Stimulated activated CD8-positive, alpha-beta memory T cell treated with anti-CD3 and anti-CD28 coated beads, Interleukin-4, amount 100 ng/mL, for 4 hours (primary cell): ENCODE measurements at places on chromosomes 16 and 17.

GRCh38 chr17:33811004-33811760, 443.9 kb upstream of the CCL2 start:
- no peak for DNase-seq

DNA sequence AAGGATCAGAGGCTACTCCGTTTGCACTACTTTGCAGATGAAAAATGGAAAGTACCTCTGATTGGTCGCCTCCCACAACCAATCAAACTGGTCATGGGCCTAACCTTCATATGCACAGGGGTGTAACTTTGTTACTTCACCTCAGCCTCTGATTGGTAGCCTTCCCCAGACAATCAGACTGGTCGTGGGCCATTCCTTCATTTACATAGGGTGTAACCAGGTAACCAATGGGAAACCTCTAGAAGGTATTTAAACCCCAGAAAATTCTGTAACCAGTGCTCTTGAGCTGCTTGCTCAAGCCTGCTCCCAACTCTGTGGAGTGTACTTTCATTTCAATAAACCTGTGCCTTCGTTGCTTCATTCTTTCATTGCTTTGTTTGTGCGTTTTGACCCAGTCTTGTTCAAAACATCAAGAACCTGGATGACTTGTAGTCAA, 39.2 kb upstream of the USP22 start:
- no peak for DNase-seq

GRCh38 chr17:6894206-6894528, 62.6 kb upstream of the TEKT1 start:
- DNase-seq = no peak

DNA sequence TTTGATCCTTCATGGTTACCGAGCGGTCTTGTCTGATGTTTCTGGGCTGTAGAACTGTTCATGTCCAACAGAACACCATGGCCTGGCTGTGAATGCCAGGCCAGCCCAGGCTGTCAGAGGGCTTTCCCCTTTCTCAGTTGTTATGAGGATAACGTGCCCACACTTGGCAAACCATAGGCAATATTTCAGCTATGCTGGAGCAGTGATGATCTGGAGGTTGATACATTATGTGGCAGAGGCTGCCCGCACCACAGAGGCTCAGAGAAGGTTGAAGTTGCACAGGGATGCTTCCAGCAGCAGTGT, 92.9 kb downstream of the C16orf78 start:
- no peak for DNase-seq

- DNase-seq = no peak
These were observed 18.2 kb downstream of the TMEM92 start for GRCh38 chr17:50292465-50292864.

DNA sequence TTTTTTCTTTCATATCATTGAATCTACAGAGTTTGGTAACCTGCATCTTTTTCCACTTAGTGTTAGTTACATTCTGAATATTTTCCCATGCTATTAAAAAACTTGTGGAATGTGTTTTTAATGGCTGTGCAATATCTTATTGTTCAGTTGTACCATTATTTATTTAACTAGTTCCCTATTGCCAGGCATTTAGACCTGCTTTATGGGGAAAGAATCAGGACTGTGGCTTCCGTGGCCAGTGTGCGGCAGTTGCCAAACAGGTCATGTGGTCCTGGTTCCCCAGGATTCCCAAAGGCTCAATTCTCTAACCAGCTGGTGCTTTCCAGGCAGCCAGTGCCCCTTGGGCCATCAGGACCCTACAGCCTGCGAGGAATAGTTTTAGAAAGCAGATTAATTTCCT, 30.8 kb downstream of the NDEL1 start:
- DNase-seq = no peak

- no peak for DNase-seq
These were observed 42.5 kb upstream of the ASIC2 start for GRCh38 chr17:33335491-33336173.

GRCh38 chr17:78290721-78291120, 59.3 kb downstream of the TMEM235 start:
- DNase-seq = no peak

GRCh38 chr16:11649276-11649675, 19.0 kb upstream of the SNN start:
- DNase-seq = no peak

DNA sequence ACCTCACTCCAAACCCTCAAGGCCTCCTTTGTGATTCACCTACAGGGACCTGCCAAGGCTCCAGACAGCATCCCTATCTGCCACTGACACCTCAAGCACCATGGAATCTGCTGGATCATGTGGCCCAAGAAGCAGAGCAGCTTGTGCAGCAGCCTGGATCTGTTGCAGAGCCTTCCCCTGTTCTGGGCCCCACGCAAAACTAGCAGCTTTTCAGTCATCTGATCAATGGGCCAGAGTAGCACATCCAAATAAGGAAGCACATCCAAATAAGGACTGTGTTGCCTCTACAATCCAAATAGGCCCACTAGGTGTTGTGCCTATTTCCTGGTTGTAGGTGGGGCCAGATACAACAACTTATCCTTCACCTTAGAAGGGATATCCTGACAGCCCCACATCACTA, 97.1 kb upstream of the GNAO1 start:
- no peak for DNase-seq

GRCh38 chr17:41026715-41027471, at the start of gene KRTAP1-5:
Gene KRTAP1-5 (minus strand): TSS chr17:41027208. CDS start chr17:41027155, 53 bp downstream.
- DNase-seq = no peak

GRCh38 chr17:40309031-40309948, at the start of gene RARA:
Gene RARA (plus strand): TSS chr17:40309180. CDS start chr17:40331219, 22,039 bp downstream.
- no peak for DNase-seq

DNA sequence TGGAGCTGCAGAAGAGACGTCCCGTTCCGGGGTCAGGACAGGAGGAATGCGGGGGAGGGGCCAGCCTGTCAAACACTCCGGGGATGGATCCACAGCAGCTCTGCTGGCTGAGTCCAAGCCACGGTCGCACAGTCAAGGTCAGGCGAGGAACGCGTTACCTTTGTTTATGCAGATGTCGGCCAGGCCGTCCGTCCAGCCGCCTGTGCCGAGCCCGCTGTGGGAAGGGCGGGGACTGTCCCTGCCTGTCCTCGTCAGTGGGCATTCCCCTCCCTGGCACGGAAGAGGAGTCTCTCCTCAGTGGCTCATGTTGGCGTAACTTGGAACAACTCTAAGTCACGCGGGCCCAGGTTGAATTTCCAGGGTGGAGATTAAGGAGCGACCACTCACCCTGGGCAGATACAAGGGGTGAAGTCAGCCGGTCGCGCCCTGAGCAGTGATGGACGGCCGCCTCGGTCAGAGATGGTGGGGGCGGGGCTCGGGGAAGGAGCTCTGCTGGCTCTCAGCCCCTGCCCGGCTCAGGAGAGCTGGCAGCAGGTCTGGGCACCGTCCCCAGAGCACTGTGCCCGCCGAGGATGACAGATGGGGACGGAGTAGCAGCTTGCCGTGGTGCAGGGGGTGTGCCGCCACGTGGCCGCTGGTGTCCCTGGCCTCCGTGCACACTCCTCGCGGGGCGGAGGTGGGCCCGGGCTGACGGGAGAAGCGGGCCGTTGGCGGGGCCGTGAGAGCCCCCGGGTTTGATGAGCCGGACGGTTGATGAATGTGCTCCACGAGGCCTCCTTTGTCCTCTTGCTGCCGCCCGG, 7.3 kb downstream of the CACNA1H start:
- DNase-seq = no peak
